BJ (cell line): ENCODE measurements at places on chromosomes 6 and 20. TPM values are rescaled to one million over a fixed set of nuclear protein-coding genes. Genes with fewer than 3 reads are reported as not detected.

- DNase-seq: no peak
Measured at GRCh38 chr20:41393705-41394066, 27.1 kb upstream of the EMILIN3 start.

GRCh38 chr20:60586269-60587050, 628.2 kb downstream of the CDH26 start:
- no peak for DNase-seq

GRCh38 chr6:30151580-30151979, 9.4 kb downstream of the TRIM10 start:
- DNase-seq: no peak

GRCh38 chr6:27290850-27291208, 21.2 kb downstream of the POM121L2 start:
- no peak for DNase-seq

- no peak for DNase-seq
Measured at GRCh38 chr6:149909701-149910470, 12.0 kb upstream of the RAET1E start.

GRCh38 chr6:92174398-92175073, 1244.8 kb downstream of the EPHA7 start:
- no peak for DNase-seq

DNA sequence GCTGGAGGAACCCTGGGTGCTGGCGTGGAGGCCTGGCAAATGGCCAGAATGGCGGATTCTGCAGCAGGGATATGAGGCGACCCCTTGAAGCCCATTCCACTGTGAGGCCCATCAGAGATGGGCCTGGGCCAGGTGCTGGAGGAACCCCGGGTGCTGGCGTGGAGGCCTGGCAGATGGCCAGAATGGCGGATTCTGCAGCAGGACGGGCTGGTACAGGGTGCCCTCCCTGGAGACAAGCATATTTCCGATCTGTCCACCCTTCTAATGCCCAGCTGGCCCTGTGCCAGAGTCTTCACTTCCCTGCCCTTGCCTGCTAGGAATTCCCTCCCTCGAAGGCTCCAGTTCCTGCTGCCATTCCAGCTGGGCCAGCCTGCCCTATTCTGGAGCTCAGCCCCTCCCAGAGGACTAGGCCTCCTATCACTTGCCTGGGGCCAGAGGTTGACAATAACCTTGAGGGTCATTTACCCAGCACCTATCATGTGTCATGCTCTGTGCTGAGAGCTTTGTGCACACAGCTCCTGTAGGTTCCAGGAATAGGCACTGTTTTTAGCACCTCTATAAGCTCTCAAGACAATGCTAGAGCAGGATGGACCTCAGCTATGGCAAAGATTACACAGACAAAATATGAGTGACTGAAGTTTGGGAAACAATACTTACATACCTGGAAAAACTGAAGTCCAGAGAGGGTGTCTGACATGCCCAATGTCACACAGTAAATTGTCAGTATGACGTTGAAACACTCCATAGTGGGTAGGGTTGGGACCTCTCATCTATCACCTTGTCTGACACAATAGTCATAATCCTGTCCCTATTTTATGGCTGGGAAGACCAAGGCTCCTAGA, 21.4 kb downstream of the SUN5 start:
- no peak for DNase-seq

DNA sequence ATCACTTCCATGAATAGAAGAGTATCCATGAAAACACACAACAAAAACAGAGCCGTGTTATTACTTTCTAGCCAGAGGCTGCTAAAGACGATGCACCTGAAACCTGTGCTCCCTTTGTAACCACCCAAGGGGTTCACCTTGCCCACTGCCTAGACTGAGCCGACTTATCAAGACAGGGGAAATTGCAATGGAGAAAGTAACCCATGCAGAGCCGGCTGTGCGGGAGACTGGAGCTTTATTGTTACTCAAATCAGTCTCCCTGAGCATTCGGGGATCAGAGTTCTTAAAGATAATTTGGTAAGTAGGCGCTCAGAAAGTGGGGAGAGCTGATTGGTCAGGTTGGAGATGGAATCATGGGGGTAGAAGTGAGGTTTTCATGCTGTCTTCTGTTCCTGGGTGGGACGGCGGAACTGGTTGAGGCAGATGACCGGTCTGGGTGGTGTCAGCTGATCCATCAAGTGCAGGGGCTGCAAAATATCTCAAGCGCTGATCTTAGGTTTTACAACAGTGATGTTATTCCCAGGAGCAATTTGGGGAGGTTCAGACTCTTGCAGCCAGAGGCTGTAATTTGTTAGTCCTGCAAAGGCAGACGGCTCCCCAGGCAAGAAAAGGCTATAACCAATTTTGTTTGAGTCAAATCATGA, 366.6 kb downstream of the PREX1 start:
- DNase-seq: no peak

- DNase-seq: no peak
Measured at GRCh38 chr6:165146456-165146855, 162.9 kb downstream of the C6orf118 start.

GRCh38 chr6:42720739-42721138, 1.7 kb downstream of the PRPH2 start:
- DNase-seq: no peak

DNA sequence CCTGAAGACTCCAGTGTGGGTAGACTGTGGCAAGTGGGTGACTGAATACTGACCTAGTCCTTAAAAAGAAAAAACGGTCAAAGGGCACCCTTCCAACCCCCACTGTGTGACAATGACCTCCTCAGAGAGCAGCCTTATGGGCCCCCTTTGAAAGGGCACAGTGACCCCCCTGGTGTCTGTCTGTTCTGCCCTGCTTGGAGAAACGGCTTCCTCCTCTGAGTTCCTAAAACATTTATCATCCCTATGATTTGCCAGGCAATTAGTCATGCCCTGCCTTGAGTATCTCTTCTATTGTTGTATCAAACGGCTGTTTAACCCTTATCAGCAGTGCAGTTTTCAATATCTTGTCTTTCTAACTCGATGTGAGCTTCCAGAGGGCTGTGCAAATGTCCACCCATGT, 21.0 kb upstream of the STX16 start:
- no peak for DNase-seq

The SCUBE3 gene
- 12.3 and 13.1 TPM in 2 replicates for polyA plus RNA-seq

The VGLL2 gene
- not detected in 2 replicates for polyA plus RNA-seq

The BHLHE23 gene
- not detected in 2 replicates for polyA plus RNA-seq

The SYNGAP1 gene
- polyA plus RNA-seq: 4.2 and 5.7 TPM in 2 replicates
